Stimulated activated CD4-positive, alpha-beta T cell treated with anti-CD3 and anti-CD28 coated beads, Interleukin-2, amount 100 ng/mL, for 24 hours (primary cell): ENCODE measurements at places on chromosomes 16 and 17.

DNA sequence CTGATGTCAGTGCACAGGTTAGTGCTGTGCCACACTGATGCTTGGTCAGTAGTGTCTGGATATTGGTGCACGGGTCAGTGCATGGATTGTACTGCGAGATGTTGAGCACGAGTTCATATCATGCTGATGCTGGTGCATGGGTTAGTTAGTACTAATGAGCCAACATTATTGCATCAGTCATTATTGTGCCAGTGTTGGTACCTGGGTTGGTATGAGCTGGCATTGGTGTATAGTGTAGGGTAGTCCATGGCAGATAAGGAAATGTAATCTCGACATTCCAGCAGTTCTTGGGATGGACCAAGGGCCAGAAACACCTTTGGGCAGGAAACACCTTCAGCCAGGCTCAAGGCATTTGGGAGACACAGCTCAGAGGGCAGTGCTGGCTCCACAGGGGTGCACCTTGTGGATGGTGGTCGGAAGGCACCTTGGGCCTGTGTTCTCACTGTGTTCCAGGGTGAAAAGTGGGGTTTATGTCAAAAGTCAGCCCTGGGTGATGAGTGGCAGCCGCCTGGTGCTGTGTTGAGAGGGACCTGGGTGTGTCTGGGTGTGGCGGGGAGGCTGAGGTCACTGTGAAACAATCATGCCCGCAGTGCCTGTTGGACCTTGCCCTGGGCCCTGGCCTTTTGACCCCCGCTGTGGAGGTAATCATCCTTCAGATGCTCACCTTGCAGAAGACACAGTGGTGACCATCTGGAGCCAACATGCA, 100.7 kb upstream of the ZNF469 start:
- DNase-seq, result no peak

- no peak for DNase-seq
These were observed 7.8 kb downstream of the HIC1 start for GRCh38 chr17:2062571-2063183.

DNA sequence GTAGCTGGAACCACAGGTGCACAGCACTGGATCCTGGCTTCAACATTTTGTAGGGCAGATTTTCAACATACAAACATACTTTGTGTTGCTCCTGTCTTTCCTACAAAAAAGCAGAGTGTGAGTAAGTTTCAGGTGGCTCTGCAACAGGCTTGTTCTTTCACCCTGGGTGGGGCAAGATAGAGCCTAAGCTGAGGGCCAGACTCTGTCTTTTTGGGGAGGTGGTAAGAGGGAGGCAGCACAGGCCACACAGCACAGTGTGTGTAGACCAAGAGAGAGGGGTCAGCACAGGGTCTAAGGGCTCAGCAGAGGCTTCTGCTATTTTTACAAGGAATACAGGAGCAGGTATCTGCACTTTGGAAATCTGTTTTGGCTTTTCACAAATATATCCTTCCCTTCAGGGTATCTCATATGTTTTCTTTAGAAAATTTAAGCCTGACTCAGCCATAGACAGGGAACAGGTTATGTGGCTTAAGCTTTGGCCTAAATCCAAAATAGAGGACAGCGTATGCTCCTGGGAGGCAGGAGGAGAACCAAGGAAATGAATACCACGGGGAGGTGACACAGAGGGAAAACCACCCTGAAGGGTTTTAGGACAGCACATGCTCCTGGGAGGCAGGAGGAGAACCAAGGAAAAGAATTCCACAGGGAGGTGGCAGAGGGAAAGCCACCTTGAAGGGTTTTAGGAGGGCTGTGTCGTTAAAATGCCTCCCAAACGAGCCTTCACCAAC, 21.6 kb downstream of the EMC8 start:
- DNase-seq, result no peak

- DNase-seq, result no peak
These were observed 11.6 kb downstream of the PALB2 start for GRCh38 chr16:23629516-23629915.

DNA sequence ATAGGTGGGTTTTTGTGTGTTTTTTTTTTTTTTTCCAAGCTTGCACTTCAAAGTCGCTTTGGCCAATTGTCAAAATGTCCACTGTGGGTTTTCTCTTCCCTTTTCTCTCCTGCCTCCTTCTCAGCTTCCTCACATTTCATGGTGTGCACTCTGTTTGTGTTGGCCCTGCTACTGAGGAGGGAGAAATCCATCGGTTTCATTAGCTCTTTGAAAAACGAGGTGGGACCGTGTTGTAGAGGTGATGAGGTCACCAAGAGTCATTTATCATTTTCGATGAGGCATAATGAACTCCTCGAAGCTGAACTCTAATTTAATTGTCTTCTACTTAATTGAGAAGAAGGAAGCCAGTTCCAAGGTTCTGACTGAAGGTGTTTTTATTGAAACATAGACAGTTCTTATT, 174.4 kb upstream of the TOX3 start:
- no peak for DNase-seq

GRCh38 chr17:15468126-15468525, 705 bp upstream of the CDRT4 start:
- no peak for DNase-seq

- no peak for DNase-seq
These were observed 460 bp upstream of the SLC13A2 start for GRCh38 chr17:28472871-28473497.

DNA sequence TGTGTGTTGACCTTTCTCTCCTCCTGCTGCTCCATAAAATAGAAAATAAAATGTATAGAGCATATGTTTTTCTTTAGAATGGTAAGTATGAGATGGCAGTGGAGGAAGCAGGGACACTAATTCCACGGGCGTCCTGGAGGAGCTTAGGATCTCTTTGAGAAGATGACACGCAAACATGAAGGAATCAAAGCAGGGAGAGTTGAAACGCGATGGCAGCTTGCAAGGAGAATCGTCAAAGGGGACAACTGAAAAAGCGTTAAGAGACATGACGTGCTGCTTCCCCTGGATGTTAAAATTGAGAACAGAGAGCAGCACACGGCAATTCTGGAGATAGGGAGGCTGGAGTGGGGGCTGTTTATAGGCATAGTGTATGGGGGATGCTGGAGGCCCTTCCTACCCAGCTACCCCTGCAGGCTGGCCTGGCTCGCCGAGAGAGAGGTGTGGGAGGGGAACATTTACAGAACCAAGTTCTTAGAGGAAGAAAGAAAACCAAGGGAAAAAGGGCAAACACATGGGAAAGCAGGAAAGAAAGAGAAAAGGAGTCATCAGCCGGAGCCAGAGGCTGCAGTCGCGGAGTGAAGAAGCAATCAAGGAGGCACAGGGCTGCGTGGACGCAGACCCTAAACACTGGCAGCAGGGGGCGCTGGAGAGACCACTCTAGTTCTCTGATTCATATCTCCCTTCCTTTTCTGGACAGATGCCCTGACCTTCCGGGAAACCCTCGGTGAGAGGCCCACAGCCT, 55.8 kb downstream of the MYH13 start:
- peak; percentile 41 for DNase-seq
